Activated T-cell treated with anti-CD3 and anti-CD28 coated beads, Interleukin-2, amount 50 U/mL, for 4 hours (primary cell): ENCODE measurements at places on chromosomes 16 and 17. TPM values are rescaled to one million over a fixed set of nuclear protein-coding genes. Genes with fewer than 3 reads are reported as not detected.

KRT39 gene
- total RNA-seq, result not detected

COX6A2 gene
- not detected for total RNA-seq

KRT20 gene
- total RNA-seq, result 0.30 TPM

GRCh38 chr16:24070851-24071250 is 185.3 kb upstream of the CACNG3 start:
- no peak for DNase-seq

DNA sequence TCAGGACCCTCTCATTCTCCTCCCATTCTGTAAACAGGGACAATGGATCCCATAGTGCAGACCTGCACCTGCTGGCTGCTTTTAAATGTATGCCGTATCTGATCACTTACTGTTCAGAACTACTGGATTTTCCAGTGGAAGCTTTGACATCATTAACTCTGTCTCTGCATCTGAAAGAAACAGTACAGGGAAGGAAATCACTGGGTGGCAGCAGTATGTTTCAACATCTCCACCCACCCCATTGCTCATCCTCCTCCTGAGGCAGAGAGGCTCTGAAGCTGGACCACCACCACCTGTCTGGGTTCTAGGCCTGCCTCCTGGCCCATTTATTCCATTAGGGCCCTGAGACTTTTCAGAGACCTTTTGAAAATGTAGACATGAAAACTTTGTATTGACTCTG is 2.6 kb downstream of the CCL15 start:
- DNase-seq, result no peak

DNA sequence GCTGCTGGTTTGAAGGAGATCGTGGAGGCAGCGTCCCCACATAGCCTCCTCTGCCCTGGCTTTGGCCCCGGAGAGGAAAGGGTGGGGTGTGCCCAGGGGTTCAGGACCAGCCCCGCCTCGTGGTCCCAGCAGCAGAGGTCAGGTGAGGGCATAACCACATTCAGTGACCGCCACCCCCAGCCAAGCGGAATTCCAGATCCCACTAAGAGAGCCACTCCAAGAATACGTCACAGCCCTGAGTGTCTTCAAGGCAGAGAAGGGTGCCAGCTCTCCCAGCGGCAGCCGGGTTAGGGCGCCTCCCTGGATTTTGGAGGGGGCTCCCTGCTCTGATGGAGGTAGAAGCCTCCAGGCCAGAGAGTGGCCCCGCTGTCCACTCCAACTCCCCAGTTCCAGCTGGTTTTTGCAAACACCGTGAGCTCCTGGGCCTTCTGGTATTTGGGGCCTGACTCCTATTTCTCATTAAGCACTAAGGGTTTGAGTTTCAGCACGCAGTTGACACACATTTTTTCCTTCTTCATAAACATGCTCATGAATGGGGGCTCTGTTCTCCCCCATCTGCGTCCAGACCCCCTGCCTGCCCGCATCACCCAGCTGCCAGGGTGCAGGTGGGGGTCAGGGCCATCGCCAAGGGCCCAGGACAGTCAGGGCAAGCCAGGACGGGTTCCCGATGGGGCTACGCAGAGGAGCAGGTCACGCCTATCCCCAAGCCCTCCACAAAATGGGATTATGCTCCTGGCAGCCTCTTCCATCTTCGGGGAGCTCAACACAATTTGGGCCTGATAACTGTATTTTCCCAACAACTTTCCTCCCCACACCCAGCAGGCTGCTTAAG is 98.4 kb upstream of the PLCG2 start:
- DNase-seq, result no peak
